ENCODE measurements at places on chromosomes 12 and 14.

DNA sequence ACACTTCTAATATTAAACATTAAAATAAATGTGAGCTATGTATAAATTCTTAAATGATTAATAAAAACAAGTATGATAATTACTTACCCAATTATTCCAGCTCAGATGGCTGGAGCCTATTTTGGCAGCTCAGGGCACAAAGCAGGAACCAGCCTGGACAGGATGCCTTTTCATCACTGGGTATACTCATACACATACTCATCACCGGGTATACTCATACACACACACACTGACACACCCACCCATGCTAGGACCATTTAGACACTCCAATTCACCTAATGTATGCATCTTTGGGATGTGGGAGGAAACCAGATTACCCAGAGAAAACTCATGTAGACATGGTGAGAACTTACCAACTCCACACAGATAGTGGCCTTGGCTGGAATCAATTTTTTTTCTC is 57.9 kb upstream of the CNOT2 start:
- no peak for DNase-seq

DNA sequence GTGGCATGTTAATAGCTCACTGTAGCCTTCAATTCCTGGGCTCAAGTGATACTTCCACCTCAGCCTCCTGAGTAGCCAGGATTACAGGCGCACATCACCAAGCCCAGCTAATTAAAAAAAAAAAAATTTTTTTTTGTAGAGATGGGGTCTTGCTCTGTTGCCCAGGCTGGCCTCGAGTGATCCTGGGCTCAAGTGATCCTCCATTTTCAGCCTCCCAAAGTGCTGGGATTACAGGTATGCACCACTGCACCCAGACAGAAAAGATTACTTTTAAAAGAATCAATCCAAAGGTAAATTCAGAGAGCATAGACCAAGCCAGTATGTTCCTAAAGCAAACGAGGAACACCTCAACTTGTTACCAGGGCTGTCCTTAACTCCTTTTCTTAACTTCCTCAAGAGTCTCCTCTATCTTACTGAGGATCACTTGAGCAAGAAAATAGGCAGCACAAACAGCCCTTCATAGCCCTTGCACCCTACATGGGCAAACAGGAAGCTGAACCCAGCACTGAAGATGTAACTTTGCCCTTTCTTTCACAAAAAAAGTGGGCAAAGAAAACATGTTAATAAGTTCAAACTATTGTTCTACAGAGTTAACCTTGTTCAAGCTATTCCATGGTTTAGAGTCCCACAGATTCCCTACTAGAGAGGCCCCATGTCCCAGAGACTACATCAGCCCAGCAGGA is 11.3 kb downstream of the CS start:
- DNase-seq, result no peak

- no peak for DNase-seq
Measured at GRCh38 chr14:72525087-72525915, 368.6 kb downstream of the DPF3 start.

GRCh38 chr12:51270067-51270950 is at the start of gene SMAGP:
Gene SMAGP (minus strand): TSS chr12:51270415. CDS start chr12:51269278, 1,137 bp downstream.
- no peak for DNase-seq

- no peak for DNase-seq
Measured at GRCh38 chr14:38948171-38948570, 154.9 kb downstream of the SEC23A start.

GRCh38 chr12:14716848-14717444 is 20.5 kb upstream of the GUCY2C start:
- DNase-seq, result no peak

DNA sequence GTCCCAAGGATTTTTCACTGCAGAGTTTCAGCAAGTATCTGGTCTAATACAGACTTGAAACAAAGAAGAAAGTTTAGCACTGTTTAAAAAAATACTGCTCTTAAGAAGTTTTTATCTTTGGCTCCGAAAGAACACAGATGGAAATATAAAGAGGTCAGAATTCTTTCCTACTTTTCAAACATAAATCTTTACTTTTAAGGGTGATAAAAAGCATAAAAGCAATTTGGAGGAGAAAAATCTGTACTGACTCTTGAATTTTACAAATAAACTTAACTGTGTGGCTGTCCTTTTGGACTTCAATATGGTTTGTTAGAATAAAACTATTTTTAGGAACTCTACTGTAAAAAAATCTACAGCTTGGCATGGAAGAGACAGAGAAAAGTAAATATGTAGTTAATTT is 27.6 kb upstream of the ISM2 start:
- no peak for DNase-seq

- DNase-seq, result no peak
Measured at GRCh38 chr12:88893801-88894200, 313.5 kb upstream of the KITLG start.

GRCh38 chr14:51439896-51440295 is 199.8 kb downstream of the TMX1 start:
- DNase-seq, result no peak

DNA sequence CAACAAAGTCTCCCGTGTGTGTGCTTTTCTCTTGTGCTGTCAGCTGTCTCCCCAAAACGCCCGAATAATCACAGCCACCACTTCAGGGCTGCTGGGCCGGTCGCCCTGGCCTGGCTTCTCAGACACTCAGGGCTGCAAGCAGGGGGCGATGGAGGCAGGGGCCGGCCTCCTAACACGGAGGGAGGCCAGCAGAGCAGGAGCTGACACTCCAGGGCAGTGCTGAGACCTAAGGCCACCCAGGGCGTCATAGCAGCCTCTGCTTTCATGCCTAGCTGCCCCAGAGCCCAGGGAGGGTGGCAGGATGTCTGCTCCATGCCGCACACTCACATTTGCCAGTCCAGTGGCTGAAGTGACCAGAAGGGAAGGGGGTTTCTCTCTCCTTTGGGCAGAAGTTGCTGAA is 25.6 kb downstream of the STX2 start:
- DNase-seq, result no peak

DNA sequence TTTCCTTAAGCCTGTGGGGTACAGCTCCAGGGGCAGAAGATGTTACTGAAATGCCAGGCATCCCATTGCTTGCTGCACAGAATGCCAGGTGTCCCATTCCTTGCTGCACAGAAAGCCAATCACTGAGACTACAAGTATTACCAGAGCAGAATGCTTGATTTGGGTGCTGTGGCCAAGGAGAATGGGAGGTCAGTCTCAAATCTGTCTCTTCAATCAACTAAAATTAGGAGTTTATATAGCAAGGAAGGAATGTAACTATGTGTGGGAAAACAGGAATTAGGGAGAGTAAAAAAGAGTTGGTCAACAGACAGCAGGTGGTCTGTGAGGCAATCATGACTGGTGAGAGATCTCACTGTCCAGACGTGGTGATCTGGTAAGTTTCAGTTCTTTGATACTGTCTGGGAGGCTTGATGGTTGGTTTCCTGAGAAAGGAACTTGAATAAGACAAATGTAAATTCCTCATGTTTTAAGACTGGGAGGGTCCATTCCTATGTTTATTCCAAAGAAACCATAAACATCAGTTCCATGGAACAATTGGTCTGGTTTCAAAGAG is 31.2 kb upstream of the VASH1 start:
- DNase-seq, result no peak

- no peak for DNase-seq
Measured at GRCh38 chr14:71289536-71289935, 382.3 kb downstream of the PCNX1 start.

All from stimulated activated CD8-positive, alpha-beta memory T cell treated with anti-CD3 and anti-CD28 coated beads, Interleukin-15, amount 100 ng/mL, for 24 hours (primary cell).